Activated CD8-positive, alpha-beta T cell treated with anti-CD3 and anti-CD28 coated beads for 36 hours (primary cell): ENCODE measurements at places on chromosomes 11 and 22. TPM values are rescaled to one million over a fixed set of nuclear protein-coding genes. Genes with fewer than 3 reads are reported as not detected.

- no peak for DNase-seq
Observed at GRCh38 chr11:120778685-120779490, 245.0 kb upstream of the TBCEL start.

DNA sequence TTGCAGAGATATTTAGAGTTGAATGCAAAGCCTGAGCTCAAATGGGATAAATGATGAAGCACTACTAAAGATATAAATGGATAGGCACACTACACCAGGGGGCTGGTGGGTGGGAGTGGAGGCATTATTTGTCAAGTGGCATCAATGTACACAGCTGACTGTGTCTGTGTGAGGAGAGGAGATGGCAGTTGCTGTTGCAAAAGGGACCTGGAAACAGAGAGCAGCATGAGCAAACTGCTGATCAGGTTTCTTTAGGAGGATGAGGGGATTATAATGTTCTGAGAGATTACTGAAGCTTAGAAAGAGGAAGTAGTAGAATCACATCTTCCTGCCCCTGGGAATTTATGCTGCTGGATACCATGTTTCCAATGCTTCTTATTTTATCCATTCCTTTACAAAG, 39.4 kb upstream of the LIN7C start:
- no peak for DNase-seq

DNA sequence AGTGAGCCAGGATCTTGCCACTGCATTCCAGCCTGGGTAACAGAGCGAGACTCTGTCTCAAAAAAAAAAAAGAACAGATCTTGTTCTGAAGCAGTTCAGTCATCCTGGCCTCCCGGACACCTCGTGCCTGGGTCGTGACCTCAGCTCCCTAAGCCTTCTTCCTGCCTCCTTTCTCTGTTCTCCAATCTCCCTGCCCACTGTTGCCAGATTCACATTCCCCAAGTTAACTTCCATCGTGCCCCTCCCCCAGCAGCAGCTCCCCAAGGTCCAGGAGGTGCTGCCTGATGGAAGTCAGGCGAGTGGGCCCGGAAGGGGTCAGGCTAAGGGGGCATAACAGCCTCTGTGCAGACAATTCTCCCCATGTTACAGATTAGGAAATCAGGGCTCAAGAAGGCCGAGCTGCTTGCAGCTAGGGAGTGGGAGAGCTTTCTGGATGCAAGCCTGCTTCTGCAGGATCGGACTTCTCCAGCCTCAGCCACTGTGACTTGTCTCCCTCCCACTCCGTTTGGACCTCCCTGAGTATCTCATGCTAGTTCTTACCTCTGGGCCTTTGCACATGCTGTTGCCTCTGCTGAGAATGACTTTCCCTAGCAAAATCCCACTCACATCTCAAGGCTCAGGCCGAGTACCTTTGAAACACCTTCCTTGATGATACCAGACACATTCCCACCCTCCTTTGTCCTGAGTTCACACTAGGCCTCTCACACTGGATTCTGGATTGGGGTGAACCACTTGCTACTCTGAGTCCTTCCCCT, 14.3 kb upstream of the TMEM184B start:
- no peak for DNase-seq

- no peak for DNase-seq
Observed at GRCh38 chr11:12723421-12724300, 49.4 kb downstream of the TEAD1 start.

DNA sequence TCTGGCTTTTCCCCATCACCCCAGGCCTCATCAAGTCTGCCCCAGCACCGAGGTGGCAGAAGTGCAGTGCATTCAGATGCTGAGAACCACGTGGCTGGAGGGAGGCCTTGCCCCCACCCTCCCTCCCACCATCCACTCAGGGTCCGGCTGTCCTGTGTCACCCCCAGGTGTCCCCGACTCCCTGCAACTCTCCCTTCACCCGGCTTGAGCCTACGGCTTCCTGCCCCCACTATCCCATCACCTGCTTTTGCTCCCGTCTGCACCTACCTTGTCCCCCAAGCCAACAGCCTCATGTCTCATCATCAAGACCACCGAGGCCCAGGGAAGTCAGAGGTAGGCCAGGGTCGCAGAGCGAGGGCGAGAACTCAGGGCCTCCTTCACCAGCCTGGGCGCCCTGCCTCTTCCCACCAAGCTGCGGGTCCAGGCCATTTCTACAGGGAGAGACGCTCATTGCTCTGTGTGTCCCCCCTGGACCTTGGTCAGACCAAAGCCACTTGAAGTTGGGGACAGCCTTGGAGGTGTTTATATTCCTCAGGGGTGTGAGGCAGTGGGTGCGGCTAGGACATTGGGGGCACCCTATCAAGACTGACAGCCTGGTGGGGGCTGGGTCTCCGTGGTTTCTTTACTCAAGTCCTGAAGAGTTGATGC, 66.2 kb upstream of the CCND1 start:
- DNase-seq, result no peak

DNA sequence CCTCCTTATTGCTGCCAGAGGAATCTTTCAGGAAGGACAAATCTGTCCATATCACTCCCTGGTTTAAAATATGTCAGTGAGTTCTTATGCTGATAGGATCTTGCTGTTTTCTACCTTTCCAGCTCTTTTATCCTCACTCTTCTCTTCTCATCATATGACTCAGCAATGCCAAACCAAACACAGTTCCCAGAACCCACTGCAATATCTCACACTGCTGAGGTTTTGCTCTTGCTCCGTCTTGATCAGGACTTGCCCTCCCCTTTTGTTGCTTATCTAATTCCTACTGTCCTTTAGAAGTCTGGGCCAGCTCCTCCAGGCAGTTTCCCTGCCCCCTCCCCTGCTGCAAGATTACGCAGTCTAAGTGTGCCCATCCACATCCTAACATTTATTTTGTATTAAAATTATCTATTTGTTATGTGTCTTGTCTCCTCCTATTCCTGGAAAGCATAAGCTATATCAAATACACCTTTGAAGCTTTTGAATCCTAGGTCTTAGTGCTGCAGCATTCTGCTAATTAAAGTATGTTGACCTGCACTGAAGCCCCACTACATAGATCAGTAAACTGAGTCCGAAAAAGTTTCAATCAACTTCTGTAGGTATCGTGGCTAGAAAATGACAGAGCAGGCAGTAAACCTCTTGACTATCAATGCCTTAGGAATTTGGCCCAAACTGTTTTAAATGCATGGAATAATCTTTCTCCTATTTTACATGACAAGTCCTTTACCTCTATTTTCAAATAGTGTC, 119.2 kb upstream of the C11orf87 start:
- no peak for DNase-seq

GRCh38 chr22:30202531-30203006, 44.0 kb downstream of the LIF start:
- DNase-seq, result no peak

The BTBD18 gene
- total RNA-seq, result not detected

The FREY1 gene
- total RNA-seq, result 0.43 TPM

The SLC6A5 gene
- total RNA-seq, result not detected

The SLC39A13 gene
- 10.0 TPM for total RNA-seq
